ENCODE measurements at places on chromosomes 7 and 10.

- DNase-seq, result no peak
Observed at GRCh38 chr7:76281006-76281705, 21.3 kb upstream of the HSPB1 start.

GRCh38 chr10:26854524-26854923, 6.2 kb downstream of the ABI1 start:
- no peak for DNase-seq

DNA sequence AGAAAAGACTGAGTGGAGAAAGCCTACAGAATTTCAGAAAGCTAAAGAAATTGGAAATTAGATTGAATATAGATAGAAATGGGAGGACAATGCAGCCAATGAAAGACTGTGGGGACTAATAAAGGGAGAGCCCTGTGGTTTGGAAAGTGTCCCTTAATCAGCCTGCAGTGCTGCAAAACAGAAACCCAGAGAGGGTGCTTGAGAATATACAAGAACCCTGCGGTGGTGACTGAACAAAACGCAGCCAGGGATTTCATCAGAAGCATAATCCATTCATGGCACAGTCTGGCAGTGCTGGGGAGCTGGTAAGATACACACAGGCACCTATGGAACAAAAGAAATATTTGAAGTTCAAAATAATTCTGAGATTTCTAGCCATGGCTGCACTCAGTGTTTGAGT, 19.1 kb downstream of the CEP41 start:
- DNase-seq, result no peak

DNA sequence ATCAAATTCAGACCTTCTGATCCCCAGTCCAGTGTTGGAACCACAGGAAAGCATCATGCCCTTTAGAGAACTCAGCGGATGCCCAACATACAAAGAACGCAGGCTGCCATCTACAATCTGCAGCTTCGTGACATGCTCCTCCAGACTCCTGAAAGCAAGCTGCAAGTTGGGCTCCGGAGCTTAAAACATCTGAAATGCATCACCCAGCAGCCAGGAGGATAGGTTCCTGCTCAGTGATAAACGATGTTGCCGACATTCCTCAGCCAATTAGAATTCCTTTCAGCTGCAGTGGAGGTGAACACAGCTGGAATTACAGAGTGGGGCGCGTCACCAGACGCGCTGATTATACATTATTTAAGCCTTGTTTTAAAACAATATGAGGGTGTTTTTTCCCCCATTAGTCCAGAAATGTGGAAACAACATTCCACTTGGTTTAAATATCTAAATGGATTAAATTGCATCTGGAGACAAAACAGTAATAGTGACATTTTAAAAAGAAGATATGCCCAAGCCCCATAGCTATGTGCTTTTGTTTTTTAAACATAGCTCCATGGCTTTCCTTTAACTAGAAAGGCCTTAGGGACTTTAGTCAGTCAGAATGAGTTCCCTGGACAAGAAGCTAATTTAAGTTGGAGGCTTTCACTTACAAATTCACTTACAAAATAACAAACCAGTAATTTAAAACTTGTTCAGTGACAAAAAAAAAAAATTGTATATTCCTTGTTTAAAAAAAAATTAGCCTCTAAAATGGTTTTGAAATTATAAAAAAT, 6.3 kb downstream of the SMURF1 start:
- DNase-seq, result no peak

- DNase-seq, result no peak
Observed at GRCh38 chr10:79331226-79331625, 16.0 kb upstream of the PPIF start.

- no peak for DNase-seq
Observed at GRCh38 chr7:98091061-98091460, 15.6 kb upstream of the LMTK2 start.

DNA sequence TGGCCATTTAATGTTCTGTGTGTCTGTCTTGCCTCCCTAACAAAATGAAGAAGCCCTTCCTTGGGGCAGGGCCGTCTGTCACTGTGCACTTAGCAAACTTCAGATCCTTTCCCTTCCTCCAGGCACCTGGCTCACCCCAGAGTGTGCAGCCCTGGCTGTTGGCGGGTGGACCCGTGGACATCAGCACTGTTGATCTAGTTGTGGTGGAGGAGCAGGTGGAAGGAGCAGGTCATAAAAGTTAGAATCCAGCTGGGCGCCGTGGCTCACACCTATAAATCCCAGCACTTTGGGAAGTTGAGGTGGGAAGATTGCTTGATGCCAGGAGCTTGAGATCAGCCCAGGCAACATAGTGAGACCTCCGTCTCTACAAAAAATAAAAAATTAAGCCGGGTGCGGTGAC, 12.7 kb downstream of the RAB19 start:
- DNase-seq, result no peak

DNA sequence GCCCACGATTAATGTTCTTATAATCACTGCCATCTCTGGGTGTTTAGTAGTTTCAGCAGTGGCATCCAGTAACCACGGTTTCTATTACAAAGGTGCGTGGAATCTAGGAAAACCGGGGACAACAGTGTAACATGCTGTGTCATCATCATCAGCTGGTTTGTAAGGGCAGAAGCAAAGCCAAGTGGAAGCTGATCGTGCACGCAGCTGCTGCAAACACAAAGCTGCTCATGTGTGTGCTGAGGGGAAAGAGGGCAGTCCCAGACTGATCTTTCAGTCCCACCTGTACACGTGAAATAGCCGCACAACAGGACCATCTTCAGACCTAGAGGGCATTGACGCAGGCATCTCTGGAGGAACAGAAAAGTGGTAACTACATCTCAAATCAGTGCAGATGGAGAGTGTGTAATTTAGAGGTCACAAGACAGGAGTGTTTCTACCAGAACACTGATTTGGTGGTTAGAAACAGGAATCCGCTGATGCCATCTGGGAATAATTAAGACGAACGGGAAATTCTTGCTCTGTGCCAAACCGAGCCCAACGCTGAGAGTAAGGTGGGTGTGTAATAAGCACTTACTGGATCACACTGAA, 13.4 kb downstream of the ANKRD16 start:
- DNase-seq, result no peak

DNA sequence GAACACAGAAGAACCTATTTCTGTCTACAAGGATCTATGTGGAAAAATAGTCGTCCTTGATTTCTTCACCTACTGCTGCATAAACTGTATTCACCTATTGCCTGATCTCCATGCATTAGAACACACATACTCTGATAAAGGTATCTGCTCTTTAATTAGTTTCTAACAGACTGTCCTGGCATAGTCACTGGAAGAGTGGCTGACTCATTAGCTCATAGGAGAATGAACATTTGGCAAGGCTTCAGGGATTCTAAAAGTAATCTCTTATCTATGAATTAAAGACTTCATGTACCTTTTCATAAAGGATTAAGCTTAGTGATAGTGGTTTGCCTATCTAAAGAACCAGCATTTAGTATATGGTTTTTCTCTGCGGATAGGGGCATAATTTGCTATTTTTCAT, 4.1 kb downstream of the NHLRC2 start:
- DNase-seq, result no peak

- no peak for DNase-seq
Observed at GRCh38 chr10:117391436-117392205, 16.4 kb upstream of the PDZD8 start.

DNA sequence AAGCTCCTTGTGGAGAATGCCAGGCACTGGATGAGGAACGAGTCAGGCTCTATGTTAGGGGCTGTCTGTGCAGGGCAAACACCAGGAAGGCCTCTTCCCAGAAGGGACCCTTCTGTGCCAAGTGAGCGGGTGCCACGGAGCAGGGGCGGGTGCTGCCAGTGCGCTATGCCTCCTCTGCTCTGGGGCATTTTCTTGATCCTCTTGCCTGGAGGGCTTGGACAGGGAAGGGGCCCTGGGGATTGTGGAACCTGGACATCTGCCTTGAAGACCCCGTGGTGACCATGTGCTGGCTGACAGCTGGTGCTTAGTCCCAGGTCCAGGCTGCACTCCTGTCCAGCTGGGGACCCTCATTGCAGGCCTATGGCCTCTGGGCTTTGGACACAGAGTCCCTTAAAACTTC, 15.4 kb upstream of the TBRG4 start:
- DNase-seq, result no peak

- no peak for DNase-seq
Observed at GRCh38 chr7:7746458-7746857, 28.1 kb upstream of the RPA3 start.

GRCh38 chr7:156942708-156943090, 6.8 kb upstream of the NOM1 start:
- no peak for DNase-seq

- no peak for DNase-seq
Observed at GRCh38 chr10:120657371-120657770, 193.8 kb upstream of the WDR11 start.

GRCh38 chr10:97520978-97521761, 22.4 kb downstream of the UBTD1 start:
- no peak for DNase-seq

Data from NCI-H1048 (cell line).